ENCODE measurements at places on chromosomes 2 and 18.

GRCh38 chr2:100537918-100538317, 24.9 kb upstream of the PDCL3 start:
- no peak for DNase-seq

DNA sequence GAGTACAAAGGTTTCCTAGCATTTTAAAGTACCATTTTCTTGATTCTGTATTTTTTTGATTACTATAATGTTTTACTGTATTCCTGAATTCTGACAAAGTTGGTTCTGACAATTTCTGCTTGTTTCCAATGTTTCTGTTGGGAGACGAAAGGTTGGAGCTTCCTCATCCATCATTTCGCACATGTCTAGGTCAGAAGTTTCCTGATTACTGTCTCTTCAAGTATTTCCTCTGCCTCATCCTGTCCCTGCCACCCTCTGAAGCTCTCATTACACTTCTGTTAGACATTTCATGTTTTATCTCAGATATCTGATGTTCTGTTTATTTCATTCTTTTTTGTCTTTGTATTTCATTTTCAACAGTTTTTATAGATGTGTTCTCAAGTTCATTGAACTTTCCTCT, 895.8 kb downstream of the TSN start:
- no peak for DNase-seq

DNA sequence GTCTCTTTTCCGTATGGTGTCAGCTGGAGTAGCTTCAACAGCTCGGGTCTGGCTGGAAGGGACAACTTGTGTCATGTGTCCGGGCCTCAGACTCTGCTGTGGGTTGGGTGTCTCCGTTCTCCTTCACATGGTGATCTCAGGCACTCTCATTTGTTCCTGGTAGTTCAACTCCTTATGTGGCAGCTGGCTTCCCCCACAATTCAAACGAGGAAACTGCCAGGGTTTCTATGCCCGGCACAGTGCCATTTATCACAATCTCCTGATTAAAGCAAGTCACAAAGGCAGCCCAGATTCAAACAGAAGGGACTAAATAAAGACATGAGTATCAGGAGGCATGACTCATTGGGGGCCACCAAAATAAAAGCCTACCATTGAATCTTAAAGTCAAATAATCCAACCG, 22.7 kb downstream of the MRO start:
- no peak for DNase-seq

DNA sequence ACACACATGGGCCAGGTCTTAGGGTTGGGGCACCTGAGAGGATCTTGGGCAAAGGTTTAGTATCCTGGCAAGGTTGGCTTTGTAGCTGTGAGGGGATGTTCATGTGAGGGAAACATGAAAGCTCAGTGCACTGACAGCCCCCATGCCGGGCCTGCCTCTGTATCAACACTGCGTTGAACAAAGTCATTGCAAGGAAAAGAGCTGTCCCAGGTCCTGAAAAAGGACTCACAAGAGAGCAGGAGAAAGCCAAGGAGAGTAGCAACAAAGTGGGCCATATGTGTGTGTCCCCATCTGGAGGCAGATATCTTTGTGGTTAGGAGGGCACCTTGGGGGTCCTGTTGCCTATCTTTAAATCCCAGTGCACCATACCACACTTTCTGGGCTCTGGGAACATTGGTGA, 237.8 kb upstream of the THSD7B start:
- DNase-seq, result no peak

- DNase-seq, result no peak
Measured at GRCh38 chr2:207467716-207468347, 61.9 kb upstream of the CREB1 start.

DNA sequence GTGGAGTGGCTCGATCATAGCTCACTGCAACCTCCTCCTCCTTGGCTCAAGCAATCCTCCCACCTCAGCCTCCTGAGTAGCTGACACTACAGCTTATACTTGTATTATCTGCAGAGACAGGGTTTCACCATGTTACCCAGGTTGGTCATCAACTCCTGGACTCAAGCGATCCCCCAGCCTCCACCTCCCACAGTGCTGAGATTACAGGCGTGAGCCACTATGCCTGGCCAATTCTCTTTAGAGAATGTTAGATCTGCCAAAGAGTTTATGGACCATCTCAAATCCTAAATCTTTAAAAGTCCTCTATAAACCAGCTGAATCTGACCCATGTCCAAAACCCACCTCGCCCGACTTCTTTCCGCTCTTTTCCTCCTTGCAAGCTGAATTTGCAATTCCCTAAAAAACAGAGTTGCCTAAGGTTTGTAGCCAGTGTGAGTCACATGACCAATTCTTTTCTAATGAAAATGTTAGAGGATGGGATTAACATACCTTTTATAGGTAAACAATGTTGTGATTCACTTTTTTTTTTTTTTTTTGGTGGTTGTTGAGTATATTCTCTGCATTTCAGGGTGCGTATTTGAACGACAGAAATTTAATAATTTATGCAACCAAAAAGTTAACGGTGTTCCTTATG, 2.4 kb upstream of the PMAIP1 start:
- DNase-seq, result no peak

All from naive thymus-derived CD4-positive, alpha-beta T cell (primary cell).